Activated CD4-positive, alpha-beta memory T cell treated with anti-CD3 and anti-CD28 coated beads for 36 hours (primary cell): ENCODE measurements at places on chromosomes 5 and 9. TPM values are rescaled to one million over a fixed set of nuclear protein-coding genes. Genes with fewer than 3 reads are reported as not detected.

The ADRA1B gene
- total RNA-seq = not detected

DNA sequence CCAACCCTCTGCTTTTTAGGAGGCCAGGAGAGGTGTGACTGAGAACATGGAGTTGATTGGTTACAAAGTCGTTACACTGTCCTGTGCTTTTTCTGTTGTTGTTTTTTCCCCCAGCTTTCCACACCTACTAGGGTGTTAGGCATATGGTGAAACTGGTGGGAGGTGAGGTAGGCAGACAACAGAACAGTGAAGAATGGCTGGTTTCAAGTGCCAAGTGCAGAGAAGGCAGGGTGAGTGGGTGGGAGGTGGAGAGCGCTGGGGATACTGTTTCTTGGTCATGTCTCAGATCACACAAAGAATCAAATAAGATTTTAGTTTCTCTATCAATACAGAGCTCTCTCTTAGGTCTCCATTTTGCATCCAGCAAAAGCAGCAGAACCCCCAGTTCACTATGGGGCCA, 2.2 kb upstream of the SPTAN1 start:
- peak; percentile 76 for DNase-seq

GRCh38 chr9:78292026-78292425, 4.9 kb upstream of the PSAT1 start:
- DNase-seq = no peak

- no peak for DNase-seq
Observed at GRCh38 chr9:124132671-124133147, 121.1 kb downstream of the LHX2 start.

DNA sequence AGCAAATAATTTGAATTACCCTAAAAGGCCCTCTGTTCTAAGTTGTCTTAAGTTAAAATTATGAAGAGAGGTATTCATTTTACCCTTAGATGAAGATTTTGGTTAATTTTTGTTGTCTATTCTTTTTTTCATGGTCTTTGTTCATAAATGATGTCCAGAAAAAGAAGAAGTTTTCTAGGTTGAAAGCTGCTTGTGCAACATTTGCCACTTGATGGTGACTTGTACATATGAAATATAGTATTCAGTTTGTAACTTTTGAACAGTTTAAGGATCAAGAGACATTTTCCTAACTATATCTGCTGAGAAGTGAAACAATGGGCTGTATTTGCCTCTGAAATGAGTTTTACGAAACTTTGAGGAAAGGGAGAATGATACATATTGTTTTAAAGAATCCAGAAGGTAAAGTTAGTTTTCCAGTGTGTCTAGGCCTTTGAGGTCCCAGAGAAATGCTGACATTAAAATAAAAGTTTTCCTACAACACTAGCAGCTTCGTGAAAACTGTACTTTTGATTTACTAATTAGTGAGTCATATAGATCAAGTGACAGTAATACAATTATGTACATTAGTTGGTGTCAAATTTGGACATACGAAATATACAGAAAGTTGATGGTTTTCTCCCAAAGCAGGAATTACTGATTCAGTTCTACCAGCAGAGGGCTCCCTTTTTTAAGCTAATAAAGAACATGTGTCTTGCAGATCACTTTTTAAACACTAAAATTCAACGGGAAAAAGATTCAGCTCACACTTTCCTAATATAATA, 70.5 kb downstream of the PIK3R1 start:
- DNase-seq = no peak

- no peak for DNase-seq
Observed at GRCh38 chr5:108629779-108630528, 117.7 kb upstream of the FER start.

GRCh38 chr5:169352901-169353300, 52.0 kb upstream of the SLIT3 start:
- no peak for DNase-seq

- DNase-seq = no peak
Observed at GRCh38 chr9:124950050-124950718, 9.3 kb upstream of the GOLGA1 start.

DNA sequence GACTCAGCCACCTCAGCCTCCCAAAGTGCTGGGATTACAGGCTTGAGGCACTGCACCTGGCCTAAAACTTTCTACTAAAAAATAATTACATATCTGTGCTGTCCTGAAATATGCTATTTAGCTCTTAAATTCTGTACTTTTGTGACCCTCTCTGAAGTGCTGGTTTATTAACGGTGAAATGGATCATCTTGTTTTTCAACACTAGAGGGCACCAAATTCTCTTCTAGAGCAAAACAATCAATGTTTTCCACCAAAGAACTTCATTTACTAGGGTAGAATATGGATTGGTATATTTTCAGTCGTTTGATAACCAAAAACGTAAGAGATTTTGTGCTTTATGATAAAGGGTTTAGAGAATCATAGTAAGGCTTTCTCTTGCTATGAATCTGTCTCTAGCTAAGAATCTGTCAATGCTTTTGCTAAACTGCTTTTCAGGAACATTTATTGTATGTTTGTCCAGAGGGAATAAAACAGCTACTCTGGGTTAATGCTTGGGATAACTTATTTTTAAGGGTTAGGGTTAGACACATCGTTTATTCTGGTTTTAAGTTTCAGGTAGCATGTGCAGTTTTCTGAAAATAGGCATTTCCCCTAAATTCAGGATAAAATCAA, 63.6 kb downstream of the RNF180 start:
- DNase-seq = no peak

The ORM2 gene
- total RNA-seq = not detected

- peak; percentile 61 for DNase-seq
Observed at GRCh38 chr9:94554439-94555331, at the start of gene PCAT7. TSS of gene PCAT7 (plus strand) at chr9:94555083.

- no peak for DNase-seq
Observed at GRCh38 chr9:32403567-32404260, 19.3 kb downstream of the ACO1 start.

- no peak for DNase-seq
Observed at GRCh38 chr9:113720495-113720894, 155.6 kb upstream of the ZNF618 start.

DNA sequence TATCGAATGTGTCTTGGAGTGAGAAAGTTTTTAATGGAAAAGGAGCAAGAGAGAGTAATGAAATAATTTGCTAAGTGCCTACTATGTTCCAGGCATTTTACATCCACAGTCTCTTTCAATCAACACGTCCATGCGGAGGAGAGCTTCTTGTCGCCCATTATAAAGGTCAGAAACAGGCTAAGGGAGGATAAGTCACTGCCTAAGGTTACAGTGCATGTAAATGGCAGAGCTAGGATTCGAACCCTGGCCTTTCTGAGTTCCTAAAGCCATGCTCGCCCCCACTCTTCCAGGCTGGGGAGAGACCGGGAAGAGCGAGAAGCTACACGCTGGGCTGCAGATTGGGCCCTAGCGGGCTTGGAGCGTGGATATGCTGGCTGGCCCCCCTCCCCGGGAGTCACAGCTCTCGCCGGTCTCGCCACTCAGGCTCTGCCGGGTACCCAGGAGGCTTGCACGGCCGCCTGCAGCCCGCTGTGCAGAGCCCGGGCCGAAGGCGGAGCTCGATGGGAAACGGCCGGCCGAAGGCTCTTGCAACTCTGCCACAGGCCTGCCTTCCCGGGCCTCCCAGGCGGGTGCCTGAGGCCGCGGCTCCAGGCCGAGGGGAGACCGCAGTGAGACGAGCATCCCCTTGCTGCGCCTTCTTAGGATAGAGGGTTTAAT, 775 bp upstream of the LHX2 start:
- no peak for DNase-seq

The ASTN2 gene
- 3.4 TPM for total RNA-seq

GRCh38 chr9:86788456-86788855, 158.8 kb downstream of the GAS1 start:
- no peak for DNase-seq

- DNase-seq = peak; percentile 40
Observed at GRCh38 chr5:15105799-15106393, 234.3 kb upstream of the ANKH start.

DNA sequence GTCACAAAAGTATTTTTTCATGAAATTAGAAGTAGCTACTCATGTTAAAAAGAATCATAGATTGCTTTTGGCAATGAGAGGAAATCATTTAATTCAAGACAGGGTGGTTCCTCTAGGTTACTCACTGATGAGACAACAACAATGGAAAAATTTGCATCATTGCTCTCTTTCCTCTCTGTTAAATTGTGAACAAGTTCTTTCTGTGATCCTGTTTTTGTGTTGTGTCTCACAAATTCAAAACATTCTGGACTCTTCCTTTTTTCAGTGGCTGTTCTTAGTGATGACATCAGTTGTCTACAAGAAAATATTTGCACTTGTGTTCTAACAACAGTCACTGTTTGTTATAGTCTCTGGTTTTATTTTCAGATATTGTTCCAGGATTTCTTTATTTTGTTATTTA, 95.3 kb downstream of the XRCC4 start:
- no peak for DNase-seq

- DNase-seq = no peak
Observed at GRCh38 chr5:26470439-26470838, 567.9 kb downstream of the CDH9 start.

- DNase-seq = peak; percentile 53
Observed at GRCh38 chr9:105414947-105415661, 32.7 kb upstream of the FSD1L start.

DNA sequence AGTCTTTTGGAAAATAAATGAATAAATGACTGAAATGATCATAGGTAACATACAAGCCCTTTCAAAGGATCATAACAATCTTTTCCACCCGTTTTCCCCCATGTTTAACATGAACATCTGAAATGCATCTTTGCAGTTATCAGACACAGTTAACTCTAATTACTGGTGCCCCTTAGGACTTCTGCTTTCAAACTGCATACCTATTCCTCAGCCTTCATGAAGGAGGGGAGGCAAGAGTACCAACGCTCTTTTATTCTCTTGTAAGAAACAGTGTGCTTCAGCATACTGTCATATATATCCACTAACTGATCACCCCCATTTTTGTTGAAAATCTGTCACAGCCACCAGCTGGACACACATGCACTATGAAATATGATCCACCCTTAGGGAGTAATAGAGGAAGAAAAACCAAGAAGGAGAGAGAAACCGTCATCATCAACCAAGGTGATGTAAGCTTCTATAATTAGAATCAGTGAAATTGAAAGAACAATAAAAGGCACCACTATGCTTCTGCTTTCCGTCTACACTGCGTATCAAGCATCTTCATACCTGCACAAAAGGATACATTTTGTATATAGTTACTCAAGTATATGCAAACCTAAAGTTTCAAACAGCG, 98.7 kb downstream of the RAPGEF6 start:
- no peak for DNase-seq

- DNase-seq = no peak
Observed at GRCh38 chr5:36252722-36253365, 11.1 kb upstream of the NADK2 start.

DNA sequence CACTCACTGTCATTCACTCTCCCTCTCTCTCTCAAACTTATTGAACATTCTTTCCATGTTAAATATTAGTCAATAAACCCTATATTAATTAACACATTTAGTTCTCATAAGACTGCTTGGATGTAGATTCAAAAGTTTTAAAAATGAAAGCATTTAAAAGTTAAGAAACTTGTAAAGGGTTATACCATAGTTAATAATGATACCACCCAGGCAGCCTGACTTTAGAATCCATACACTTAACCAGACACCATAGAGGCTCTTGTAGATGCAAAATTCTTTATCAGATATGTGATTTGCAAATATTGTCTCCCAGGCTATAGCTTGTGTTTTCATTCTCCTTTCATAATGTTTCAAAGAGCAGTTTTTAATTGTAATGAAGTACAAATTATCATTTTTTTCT, 335.8 kb upstream of the ACTBL2 start:
- DNase-seq = no peak

DNA sequence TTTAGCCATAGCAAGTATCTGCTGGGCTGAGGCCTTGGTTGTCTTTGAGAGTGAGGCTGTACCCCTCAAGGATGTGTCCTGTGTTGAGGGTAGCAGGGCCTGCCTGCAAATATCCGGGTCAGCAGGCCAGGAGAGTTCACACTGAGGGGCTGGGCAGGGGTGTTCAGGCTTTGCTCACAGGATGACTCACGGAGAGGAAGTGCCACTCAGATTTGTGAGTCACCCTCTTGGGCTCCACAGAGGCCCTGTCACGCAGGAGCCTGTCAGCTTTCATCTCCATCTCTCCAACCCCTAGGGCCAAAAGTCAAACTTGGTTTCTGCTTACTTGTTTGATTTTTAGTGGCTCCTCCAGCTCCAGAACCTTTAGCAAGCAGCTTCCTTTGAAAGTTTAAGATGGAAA, 211.5 kb downstream of the SEC61B start:
- peak; percentile 76 for DNase-seq

GRCh38 chr5:157518963-157519362, 56.6 kb downstream of the ADAM19 start:
- DNase-seq = peak; percentile 46

DNA sequence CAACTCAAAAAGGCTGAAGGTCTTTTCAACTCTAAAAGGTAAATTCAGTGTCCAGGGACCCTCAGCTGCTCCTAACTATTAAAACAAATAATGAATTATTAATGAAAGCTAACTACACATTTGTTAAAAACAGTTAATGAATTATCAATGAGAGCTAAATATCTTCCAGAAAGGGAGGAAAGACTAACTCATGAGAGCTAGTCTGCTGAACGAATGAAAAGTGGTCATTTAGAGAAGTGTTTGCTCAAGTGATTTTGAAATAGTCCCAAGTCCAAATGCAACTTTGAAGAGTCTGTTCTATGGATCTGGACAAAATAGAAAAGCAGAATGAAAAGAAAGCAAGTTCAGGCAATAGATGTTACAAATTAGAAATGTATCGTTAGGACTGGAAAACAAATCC, 133.9 kb upstream of the SPEF2 start:
- no peak for DNase-seq

DNA sequence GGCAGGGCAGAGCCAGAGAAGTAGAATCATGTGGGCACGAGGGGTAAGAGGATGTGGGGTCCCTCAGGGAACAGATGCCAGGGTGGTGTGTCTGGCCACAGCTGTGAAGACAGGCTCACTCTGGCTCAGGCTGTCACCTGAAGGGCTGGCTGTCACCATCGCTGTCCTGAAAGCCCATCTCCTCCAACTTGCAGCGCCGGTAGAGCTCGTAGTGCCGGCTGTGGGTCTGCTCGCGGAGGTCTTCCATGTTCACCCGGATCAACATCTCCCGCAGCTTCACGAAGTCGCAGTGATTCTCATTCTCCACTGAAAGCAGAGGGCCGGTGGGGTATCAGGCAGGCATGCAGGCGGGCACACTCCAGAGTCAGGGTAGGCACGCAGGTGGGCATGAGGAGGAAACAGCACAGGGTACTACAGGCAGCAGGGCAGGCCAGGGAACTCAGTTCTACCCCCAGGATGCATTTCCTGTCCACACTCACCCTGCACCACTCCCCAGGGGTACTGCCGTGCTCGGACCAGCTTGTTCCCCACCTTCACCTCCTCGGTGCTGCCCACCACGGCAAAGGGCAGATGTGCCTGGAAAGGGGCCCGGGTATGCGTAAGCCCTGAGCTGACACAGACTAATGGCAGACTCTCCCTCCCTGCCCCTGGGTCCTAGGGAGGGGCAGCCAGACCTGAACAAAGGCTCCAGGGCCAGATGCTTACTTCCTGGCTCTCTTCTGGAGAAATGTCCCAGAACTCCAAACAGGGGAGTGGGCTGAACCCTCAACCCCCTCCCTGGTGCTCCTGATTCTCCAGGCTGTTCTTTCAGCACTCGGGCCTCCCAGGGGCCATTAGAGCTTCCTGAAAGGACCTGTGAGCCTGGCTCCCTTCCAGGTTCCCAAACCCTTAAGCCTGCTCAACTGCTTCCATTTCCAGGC, 14.4 kb downstream of the CCNI2 start:
- peak; percentile 6 for DNase-seq

The NSUN2 gene
- 86.7 TPM for total RNA-seq

The EGFL7 gene
- total RNA-seq = 0.90 TPM

- no peak for DNase-seq
Observed at GRCh38 chr9:25602400-25603044, 75.7 kb downstream of the TUSC1 start.

The KIF27 gene
- 3.0 TPM for total RNA-seq
